ENCODE measurements at places on chromosomes 6 and 20.

DNA sequence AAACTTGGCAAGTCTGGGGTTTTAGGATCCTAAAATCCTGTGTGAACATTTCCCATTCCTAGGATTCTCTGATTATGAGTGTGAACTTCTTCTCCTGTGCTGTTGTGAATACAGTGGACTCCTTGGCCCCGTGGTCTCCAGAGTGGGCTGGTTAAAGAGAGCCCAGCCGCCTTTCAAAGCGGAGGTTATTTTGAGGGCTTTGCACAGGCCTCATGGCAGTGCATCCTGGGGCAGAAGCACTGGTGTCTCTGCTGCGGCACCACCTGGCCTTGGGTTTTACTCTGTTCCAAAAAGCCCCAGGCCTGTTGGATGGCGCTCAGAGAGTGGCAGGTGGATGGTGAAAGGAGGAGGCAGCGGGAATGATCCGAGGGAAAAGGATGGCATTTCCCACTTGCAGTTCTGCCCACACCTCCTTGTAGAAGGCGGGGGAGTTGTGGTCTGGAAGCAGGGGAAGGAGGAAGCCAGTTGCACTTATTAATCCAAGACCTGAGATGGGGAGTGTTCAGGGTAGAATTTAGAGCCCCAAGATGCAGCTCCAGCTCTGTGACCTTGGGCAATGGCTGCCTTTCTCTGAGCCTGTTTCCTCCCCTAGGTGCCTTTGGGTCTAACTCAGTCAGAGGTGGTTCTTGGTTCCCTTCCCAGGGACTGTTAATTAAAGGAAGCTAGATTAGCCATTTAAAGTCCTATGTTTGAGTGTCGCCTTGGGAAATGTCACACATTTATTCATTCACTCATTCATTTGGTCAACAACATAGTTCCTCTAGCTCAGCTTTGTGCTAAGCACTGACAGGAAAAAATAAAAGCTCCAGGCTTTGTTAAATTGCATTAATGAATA, 22.4 kb downstream of the MMP24 start:
- DNase-seq: no peak

GRCh38 chr6:48325701-48326100, 214.7 kb upstream of the PTCHD4 start:
- DNase-seq: no peak

- DNase-seq: no peak
Observed at GRCh38 chr20:24694157-24694726, 224.8 kb downstream of the SYNDIG1 start.

DNA sequence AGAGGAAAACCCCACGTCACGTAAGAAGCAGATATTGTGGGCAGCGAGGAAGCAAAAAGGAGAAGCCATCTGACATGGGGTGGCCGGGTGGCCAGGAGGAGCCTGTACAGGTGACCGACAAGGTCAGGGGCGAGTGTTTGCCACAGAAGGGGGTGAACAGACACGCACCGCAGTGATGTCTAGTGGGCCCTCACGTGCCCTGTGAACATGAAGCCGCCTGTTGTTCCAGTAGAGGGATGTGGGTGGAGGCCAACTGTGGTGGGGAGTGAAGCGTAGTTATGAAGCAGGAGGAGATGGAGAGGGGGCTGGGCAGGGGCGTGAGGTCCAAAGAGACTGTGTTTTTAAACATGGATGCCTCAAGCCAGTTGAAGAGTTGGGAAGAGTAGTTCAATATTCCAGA, 20.5 kb downstream of the MYT1 start:
- no peak for DNase-seq

All from CMK (cell line).